Stimulated activated CD8-positive, alpha-beta memory T cell treated with anti-CD3 and anti-CD28 coated beads, Interleukin-4, amount 100 ng/mL, for 1 hour (primary cell): ENCODE measurements at places on chromosomes 12 and 14.

DNA sequence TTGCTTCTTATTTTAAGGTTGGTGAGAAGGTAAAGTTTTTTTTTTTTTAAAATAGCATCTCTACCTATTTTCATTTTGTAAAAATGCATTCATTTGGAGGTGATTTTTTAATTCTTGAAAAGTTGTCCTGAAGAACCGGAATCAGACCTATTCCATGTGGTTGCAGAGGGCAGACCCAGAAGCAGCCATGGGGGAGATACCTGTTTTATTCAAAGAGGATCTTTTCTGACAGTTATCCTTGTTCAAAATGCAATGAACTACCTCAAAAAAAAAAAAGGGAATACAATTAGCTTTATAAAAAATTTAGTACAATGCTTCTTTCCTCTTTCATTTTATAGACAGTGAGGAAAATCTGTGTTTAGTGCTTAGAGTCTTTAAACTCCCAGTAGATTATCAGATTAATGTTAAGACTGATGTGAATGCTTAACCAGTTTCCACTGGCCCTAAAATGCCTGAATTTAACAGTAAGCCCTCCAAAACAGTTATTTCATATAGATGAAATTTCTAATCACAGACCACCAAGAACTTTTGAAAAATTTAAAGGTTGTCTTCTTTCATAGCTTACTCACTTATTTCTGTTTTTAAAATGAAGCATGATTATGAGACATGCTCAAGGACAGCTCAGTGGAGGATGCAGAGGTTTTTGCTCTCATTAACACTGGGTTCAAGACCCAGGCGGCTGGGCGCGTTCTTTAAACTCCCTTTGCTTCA, 8.6 kb upstream of the NEMF start:
- DNase-seq: no peak

- DNase-seq: no peak
These were observed 303.2 kb upstream of the LRFN5 start for GRCh38 chr14:41303506-41303905.

- DNase-seq: no peak
These were observed 94.7 kb downstream of the SLC41A2 start for GRCh38 chr12:104863296-104863948.

GRCh38 chr12:107329569-107330324, 236.4 kb upstream of the CRY1 start:
- no peak for DNase-seq

- no peak for DNase-seq
These were observed 973.3 kb upstream of the TMEM132C start for GRCh38 chr12:127293507-127294310.

DNA sequence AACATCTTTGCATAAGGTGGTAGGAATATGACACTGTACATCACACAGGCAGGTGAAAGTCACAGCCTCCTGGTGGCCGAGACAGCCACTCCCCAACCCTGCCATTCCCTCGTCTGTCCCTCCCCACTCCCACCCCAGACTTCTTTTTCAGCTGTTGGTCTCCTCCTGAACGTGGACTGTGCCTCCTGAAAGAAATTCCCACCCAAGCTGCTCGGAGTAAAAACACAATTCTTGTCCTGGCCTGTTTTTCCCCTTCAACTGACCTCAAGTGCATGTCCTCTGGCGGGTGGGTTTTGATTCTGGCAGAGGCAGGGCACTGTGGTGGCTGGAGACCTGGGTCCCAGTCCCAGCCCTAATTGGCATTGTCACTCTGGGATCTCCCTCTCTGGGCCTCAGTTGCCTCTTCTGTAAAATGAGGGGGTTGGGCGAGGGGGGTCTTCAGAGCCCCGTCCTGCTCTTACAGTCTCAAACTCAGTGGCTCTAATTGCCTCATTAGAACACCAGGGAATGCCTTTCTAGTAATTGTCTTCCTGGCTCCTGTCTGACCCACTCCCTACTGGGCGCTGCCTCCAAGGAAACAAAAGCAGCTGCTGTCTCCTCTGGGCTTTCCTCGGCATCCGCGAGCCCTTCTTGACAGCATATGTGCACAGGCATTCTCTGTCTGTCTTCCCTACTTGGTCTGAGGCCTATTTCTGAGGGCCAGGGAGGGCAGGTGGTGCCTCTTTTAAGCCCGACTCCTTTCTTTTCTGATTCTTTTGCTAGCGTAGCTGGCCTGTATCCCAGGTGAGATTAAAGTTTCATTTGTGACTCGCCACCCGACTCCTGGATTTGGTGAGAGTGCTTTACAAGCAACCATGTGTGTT, 186.6 kb upstream of the RMST start:
- no peak for DNase-seq

DNA sequence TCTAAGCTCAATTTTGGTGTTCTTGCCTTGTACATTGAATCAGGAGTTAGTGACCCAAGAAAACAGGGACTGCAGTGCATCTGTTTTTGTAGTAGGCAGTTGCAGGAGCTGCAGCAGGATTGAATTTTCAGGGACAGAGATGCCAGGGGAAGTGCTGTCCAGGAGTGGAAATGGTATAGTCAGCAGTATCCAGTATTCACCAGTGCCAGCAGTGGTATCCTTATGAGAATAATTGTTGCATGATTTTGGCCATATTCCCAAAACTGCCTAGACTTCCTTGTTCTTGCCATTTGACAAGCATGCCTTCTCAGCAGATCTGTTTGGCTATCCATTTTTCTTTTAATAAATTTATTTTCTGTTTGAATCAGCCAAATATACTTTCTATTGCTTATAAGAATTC, 18.6 kb upstream of the ABCD2 start:
- DNase-seq: no peak
